ENCODE measurements at places on chromosomes 2 and 18. TPM values are rescaled to one million over a fixed set of nuclear protein-coding genes. Genes with fewer than 3 reads are reported as not detected.

- DNase-seq = no peak
These were observed 562 bp upstream of the MFSD2B start for GRCh38 chr2:24009367-24009679.

Gene DPP10
- total RNA-seq = not detected

Gene KIF3C
- total RNA-seq = 2.2 TPM

GRCh38 chr2:7566382-7566881, 649.2 kb downstream of the RNF144A start:
- no peak for DNase-seq

Gene SCN7A
- total RNA-seq = not detected

Gene DSEL
- total RNA-seq = 0.41 TPM

- DNase-seq = peak; percentile 36
These were observed 276.1 kb upstream of the NCKAP5 start for GRCh38 chr2:133844214-133844892.

- DNase-seq = no peak
These were observed 91.2 kb upstream of the TMEM18 start for GRCh38 chr2:768451-768850.

Gene KLHL41
- not detected for total RNA-seq

DNA sequence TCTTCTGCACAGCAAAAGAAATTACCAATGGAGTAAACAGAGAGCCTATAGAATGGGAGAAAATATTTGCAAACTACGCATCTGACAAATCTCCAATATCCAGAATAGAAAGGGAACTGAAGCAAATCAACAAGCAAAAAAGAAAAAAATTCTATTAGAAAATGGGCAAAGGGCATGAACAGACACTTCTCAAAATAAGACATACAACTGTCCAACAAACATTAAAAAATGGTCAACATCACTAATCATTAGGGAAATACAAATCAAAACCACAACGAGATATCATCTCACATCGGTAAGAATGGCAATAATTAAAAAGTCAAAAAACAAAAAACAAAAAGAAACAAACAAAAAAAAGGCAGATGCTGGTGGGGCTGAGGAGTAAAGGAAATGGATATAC, 356.4 kb downstream of the ADCYAP1 start:
- DNase-seq = no peak

- DNase-seq = no peak
These were observed 42.3 kb downstream of the FSIP2 start for GRCh38 chr2:185780890-185781289.

GRCh38 chr2:24179683-24180082, 4.8 kb downstream of the FAM228A start:
- DNase-seq = no peak

Gene CNRIP1
- 0.11 TPM for total RNA-seq

- no peak for DNase-seq
These were observed 141.3 kb upstream of the IL1R2 start for GRCh38 chr2:101850450-101850849.

Gene KCNS3
- not detected for total RNA-seq

DNA sequence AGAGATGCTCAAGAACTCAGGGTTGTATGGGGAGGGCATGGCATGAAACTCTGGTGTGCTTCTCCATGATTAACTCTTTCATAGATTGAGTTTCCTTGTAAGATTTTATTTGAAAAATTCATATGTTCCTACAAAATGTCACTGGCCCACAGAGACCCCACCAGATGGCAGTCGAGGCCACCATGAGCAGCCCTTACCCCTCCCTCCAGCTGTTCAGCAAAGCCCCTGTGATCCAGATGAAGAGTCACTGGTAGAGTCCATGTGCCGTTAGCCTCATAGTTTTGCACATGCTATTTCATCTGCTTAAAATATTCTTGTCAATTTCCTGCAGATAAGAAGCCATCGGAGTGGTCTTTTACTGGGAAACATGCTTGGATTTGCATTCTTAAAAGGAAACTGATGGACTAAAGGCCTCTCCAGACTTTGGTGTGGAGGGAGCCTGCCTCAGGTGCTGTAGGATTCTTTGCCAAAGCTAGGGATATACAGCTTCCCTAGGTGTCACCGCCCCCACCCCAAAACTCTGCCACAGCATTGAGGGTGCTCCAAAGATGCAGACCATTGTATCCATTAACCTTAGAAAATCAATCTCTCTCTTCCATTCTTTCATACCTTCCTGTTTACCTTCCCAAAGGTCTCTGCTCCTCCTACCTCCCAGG, 18.8 kb downstream of the ZNF385B start:
- DNase-seq = no peak

Gene ZNF521
- total RNA-seq = 0.16 TPM

DNA sequence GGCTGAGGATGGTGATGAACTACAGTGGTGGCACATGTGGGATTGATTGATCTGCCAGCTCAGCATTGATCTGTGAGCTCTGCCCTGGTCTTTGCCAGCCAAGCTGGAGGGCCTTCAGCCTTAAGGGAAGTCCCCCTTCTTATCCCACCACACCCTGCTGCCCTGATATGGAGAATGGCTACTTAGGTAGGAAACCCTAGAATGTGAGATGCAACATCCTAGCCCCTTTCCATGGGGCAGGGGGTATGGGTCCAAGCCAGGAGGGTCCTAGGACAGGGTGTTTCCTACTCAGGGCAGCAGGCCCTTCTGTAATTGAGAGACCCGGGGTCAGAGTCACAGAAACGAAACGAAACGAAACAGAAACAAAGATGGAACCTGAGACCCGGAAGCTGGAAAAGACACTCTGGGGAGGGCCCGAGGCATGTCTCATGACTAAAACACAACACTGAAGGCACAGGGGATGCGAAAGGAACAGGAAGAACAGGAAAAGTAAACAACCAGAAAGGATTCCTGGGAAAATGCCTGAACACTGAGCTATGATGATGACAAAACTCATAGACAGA, 16.9 kb upstream of the SULT1C2 start:
- no peak for DNase-seq

DNA sequence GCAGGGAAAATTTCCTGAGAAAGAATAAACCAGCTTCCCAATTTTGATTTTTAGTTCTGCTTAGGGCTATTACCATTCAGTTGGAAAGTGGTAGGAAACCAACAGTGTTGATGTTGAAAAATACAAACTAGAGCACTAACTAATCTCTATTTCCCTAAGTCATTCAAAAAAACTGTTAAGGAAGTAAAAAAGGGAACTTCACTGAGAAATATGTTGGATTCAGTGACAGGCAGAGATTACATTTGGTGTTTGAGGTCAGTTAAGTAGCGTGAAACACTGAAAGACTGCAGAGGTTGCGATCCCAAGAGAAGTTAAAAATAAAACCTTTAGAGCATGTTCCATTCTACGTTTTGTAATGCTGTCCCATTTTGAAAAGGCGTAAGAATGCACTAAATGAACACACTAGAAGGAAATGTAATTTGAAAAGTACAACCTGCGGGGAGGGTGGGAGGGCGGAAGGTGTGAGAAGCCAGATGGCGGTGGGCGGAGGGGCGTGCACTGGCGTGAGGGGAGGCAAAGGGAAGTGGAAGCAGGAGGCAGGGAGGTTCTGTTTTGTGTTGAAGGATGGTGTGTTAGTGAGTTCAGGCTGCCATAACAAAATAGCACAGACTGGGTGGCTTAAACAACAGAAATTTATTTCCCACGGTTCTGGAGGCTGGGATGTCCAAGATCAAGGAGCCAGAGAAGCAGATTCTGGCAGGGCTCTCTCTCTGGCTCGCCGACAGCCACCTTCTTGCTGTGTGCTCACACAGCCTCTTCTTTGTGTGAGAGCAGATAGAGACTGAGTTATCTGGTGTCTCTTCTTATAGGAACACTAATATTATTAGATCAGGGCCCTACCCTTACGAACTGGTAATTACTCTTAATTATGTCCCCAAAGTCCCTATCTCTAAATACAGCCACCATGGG, 94.3 kb upstream of the KCTD1 start:
- no peak for DNase-seq

- no peak for DNase-seq
These were observed 113.7 kb downstream of the SPTBN1 start for GRCh38 chr2:54569745-54570301.

Gene TMX3
- total RNA-seq = 41.7 TPM

- no peak for DNase-seq
These were observed 5.6 kb upstream of the TNS1 start for GRCh38 chr2:218008060-218009040.

- no peak for DNase-seq
These were observed 107.7 kb downstream of the ATL2 start for GRCh38 chr2:38269421-38269820.

GRCh38 chr2:21270083-21270491, 146.3 kb downstream of the TDRD15 start:
- no peak for DNase-seq

DNA sequence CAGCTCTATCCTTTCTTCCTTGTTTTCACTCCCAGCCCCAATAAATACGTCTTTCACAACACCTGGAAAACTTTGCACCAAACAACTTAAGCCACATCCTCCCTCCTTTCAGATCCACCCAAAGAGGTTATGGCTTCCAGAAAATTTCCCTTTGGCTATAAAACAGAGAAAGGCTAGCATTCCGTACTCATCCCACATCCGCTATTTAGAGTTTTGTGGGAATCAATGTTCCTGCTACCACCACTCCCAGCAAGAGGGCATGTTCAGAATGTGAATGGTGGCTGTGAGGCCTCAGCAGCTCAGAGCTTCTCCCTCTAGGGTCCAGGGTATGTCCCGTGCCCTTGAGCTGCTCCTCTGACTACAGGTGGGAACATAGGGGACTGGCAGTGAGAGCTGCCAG, 214.6 kb downstream of the NCK2 start:
- no peak for DNase-seq

Gene POTEI
- not detected for total RNA-seq

DNA sequence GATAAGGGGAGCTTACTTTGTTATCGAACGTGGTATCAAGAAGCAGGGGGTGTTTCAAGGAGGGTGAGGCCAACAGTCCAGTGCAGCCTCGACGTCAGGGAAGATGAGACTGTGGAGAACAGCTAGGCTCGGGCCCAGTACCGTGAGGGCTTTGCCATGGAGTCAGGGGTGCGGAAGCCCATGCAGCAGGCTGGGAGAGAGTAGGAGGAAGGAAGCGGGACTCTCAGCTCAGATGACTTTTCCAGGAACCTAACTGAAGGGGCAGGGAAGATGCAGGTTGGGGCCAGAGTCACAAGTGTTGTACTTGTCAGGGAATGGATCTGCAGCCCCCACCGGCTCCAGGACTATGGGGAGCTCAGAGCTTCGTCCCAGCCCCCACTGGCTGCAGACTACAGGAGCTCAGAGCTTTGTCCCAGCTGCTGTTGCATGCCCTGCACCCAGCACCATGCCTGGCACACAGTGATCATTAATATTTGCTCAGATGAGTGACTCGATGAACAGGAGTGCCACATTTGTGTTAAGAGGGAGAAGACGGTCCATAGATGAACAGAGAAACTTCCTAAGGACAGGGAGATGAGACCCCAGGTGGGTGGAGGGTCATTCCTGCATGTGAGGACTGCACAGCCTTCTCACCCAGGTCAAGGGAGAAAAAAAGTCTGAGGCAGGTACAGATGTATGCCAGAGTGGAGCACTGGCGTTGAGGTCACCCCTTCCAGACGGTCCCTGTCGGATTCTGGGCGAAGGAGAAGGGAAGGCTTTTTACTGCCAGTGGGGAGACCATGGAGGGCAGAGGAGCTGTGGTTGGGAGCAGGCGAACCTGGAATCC, 36.4 kb downstream of the PTGR3 start:
- DNase-seq = no peak

Gene SCN9A
- 0.13 TPM for total RNA-seq

DNA sequence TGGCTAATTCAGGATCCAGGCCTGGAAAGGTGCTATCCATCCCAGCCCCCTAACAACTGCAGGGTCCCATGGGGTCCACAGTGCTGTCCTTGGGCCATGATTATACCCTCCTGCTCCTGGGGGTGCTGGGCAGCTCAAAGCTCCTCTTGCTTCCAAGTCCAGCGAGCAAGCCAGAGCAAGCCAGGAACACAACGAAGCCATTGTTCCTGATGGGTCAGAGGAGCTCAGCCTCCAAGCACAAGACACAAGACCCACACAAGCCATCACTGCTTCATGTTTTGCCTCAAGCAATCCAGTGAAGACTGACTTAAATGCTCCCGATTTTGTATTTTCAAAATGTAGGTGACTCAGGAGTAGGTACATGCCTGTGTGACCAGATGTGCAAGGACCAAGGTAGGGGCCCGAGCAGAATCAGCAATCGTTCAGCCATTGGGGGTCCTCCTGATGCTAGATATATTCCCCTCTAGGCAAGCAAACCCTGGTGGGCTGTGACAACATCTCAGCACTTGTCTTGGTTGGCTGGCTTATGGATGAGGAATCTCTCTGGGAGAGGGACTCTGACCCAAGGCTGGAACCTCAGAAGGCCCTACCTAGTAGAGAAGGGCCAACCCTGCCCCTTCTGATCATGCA, 90.8 kb downstream of the EPAS1 start:
- DNase-seq = no peak

Gene DNAJC5G
- total RNA-seq = not detected

Gene CCBE1
- not detected for total RNA-seq

Gene ERBB4
- total RNA-seq = not detected

Gene REEP1
- total RNA-seq = 0.35 TPM

GRCh38 chr2:225270861-225271260, 128.6 kb upstream of the NYAP2 start:
- DNase-seq = no peak

GRCh38 chr2:56148825-56149224, 35.0 kb upstream of the CCDC85A start:
- no peak for DNase-seq

- no peak for DNase-seq
These were observed 70.1 kb upstream of the STPG4 start for GRCh38 chr2:47225061-47225783.

DNA sequence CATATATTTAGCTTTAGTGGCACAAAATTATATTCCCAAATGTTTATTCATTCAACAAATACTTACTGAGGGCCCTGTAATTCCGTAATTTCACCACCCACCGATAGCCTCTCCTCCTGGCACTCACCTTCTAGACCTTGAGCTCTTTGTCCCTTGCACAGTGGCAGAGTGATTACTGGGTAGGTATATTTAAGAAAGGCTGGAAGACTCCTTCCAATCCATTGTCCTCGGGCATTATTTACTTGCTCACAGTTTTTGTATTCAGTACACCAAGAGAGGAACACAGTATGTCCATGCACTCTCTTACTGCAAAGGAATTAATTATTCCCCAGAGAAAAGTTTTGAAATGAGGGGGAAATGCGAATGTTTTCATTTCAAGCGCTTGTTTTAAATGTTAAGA, 1.1 kb upstream of the CDCA7 start:
- DNase-seq = no peak
